SW 1271 (cell line): ENCODE measurements at places on chromosomes 1 and 21.

- no peak for DNase-seq
Observed at GRCh38 chr1:61741711-61742619, at the start of gene PATJ. PATJ (plus strand) TSS chr1:61742480; CDS start chr1:61762893, 20,413 bp downstream.

DNA sequence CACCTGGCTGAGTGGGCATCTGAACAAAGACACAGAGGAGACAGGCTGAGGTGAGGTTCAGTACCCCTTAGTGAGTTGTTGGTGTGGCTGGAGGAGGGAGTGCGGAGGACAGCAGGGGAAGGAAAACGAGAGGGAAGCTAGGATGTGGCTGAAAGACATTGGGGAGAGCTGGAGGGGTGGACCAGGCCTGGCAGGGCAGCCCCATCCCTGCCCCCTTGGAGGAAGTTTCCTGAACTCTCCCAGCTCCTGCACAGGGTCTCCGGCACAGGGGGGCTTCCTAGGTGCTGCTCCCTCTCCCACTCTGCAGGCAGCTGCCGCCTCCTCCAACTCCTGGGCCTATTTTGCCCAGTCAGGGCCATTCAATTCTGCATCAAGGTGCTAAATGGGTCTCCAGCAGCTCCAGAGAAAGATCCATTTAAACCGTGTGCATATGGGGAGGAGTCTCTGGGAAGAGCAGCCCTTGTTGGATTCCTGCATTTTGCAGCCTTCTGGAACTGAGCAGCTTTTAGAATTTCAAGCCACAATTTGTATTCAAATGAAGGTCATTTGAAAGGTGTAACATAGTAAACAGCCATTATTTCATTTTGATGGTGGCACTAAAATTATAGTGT, 193.9 kb downstream of the CAMTA1 start:
- DNase-seq = no peak

DNA sequence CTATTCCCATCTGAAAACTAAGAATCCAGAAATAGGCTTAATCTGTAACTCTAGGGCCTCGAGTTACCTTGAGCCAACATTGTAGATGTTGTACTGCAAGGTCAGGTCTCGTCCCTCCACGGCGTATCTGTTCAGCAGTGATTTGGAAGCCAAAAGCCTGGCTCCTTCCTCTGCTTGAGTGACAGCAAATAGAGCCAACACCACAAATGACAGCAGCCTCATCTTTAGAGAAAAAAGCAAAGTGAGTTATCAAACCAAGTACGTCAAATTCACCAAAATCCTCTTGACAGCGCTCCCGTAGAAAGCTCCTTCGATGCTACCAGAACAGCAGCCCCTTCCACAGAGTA, 832 bp downstream of the SSR2 start:
- no peak for DNase-seq

DNA sequence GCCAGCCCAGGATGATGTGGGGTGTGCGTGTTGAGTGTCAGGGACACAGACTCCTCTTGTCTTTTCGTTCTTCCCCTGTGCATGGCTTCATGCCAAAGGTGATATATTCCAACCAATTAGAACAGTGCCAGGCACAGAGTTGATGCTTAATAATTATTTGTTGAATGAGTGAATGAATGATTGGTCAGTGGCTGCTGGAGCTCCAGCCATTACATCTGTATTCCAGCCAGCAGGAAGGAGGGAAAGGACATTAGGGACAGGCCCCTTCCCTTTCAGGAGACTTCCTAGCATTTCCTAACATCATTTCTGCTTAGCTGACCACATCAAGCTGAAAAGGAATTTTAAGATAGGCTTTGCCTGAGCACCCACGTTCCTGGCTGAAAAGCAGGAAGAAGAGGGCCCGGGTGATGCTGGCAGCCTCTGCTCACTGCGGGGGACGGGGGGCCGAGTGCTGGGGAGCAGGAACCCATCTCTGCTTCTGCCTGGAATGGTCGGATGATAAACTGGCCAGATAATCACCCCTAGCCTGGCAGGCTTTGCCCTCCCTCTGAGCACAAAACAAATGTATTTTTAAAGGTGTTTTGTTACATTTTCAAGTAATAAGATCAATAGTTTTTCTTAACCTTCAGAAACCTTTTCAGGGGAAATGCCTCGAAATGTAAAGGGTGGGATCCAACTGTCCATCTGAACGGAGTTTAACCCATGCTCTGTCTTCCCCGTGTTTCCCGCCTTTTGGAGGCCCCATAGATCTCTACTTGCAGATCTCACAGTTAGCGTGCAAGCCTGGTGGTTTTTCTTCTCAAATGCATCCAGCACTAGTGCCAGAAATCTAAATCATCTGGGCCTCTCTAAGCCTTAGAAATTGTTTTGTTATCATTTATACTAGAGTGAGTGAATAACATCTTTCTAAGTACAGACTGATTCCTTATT, 39.0 kb downstream of the SLC37A1 start:
- no peak for DNase-seq
